ENCODE measurements at places on chromosomes 7 and 10. TPM values are rescaled to one million over a fixed set of nuclear protein-coding genes. Genes with fewer than 3 reads are reported as not detected.

The FAM237B gene
- total RNA-seq = not detected

The ASB4 gene
- total RNA-seq = 0.11 TPM

The SLC13A4 gene
- 0.57 TPM for total RNA-seq

The SORBS1 gene
- total RNA-seq = 44.4 TPM

The RBP4 gene
- total RNA-seq = not detected

The BEND7 gene
- 19.5 TPM for total RNA-seq

The TAS2R38 gene
- not detected for total RNA-seq

The GIMAP7 gene
- total RNA-seq = 9.1 TPM

The GPR22 gene
- total RNA-seq = not detected

The WEE2 gene
- 0.07 TPM for total RNA-seq

The GPR146 gene
- total RNA-seq = 10.7 TPM

The BLNK gene
- total RNA-seq = 4.3 TPM

The NACAD gene
- 18.8 TPM for total RNA-seq

The GRID1 gene
- total RNA-seq = 1.3 TPM

The EGR2 gene
- 5.7 TPM for total RNA-seq

The FAM24A gene
- total RNA-seq = not detected

The SMKR1 gene
- total RNA-seq = not detected

The WNT2 gene
- total RNA-seq = not detected

The CYP3A4 gene
- total RNA-seq = not detected

The PNLIPRP3 gene
- not detected for total RNA-seq

The AKR1D1 gene
- not detected for total RNA-seq

The NKX1-2 gene
- total RNA-seq = 0.05 TPM

The COBL gene
- total RNA-seq = 1.8 TPM
